ENCODE measurements at places on chromosomes 11 and 22. TPM values are rescaled to one million over a fixed set of nuclear protein-coding genes. Genes with fewer than 3 reads are reported as not detected.

DNA sequence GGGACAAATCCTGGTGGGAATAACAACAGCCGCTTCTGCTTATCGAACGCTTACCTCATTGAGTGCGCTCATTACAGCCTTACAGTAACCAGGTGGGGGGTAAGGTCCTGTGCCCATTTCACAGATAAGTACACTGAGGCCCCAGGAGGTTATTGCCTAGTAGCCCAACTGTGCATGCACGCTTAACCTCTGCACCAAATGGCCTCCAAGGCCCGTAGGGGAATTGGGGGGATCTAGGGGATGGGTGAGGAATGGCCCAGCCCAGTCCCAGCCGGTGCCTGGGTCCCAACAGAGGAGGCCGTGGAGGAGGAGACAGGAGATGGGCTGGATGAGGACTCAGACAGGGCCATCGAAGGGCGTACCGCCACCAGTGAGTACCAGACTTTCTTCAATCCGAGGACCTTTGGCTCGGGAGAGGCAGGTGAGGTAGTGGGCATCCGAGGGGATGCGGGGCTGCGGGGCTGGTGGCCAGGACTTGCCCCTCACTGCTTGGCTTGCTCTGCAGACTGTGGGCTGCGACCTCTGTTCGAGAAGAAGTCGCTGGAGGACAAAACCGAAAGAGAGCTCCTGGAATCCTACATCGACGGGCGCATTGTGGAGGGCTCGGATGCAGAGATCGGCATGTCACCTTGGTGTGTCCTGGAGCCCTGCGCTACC is 7.3 kb downstream of the F2 start:
- no peak for DNase-seq
- no peaks in the 10 kb centered on the region for H3K4me1 ChIP-seq
- H3K4me3 ChIP-seq = no peak overlapping the region
- no peak overlapping the region for H3K27ac ChIP-seq

Gene BAIAP2L2
- total RNA-seq = 0.55 TPM

DNA sequence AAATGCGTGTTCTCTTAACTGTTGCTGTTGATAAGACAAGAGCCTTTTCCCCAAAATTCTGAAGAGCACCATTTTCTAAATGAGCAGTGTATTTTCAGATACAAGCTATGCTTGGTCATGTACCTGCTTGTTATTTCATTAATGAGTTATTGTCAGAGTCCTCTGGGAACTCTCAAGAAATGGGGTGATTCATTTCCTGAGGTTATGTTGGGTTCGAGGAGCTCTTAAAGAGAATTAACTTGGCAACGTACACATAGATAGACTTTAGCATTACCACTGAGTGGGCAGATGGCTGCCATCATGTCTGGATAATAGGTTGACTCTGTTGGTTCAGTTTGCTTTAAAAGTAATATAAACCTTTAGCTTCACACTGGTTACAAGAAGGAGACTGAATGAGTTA is 87.9 kb upstream of the SORL1-AS1 start:
- H3K4me3 ChIP-seq = no peak overlapping the region
- H3K27ac ChIP-seq = no peak overlapping the region
- no peak for DNase-seq
- H3K27me3 ChIP-seq = no peaks in the 10 kb centered on the region
- H3K4me1 ChIP-seq = peaks cover 63% of the 10 kb centered on the region

GRCh38 chr11:11981364-11981763 is 27.1 kb downstream of the DKK3 start:
- no peaks in the 10 kb centered on the region for H3K36me3 ChIP-seq
- no peak for DNase-seq
- H3K4me1 ChIP-seq = no peaks in the 10 kb centered on the region
- no peak overlapping the region for H3K27ac ChIP-seq
- H3K4me3 ChIP-seq = no peak overlapping the region

- H3K27ac ChIP-seq = no peak overlapping the region
- H3K4me1 ChIP-seq = no peaks in the 10 kb centered on the region
- H3K36me3 ChIP-seq = peaks cover 2% of the 10 kb centered on the region
Measured at GRCh38 chr11:115657586-115657985, 153.4 kb upstream of the CADM1 start.

GRCh38 chr11:46334211-46334610 is 13.1 kb upstream of the DGKZ start:
- peaks cover 31% of the 10 kb centered on the region for H3K27me3 ChIP-seq
- peak overlapping the region; percentile 62 for H3K4me3 ChIP-seq
- H3K36me3 ChIP-seq = peaks cover 5% of the 10 kb centered on the region
- H3K27ac ChIP-seq = peak overlapping the region; percentile 39
- H3K4me1 ChIP-seq = peaks cover 79% of the 10 kb centered on the region
- no peak for DNase-seq

DNA sequence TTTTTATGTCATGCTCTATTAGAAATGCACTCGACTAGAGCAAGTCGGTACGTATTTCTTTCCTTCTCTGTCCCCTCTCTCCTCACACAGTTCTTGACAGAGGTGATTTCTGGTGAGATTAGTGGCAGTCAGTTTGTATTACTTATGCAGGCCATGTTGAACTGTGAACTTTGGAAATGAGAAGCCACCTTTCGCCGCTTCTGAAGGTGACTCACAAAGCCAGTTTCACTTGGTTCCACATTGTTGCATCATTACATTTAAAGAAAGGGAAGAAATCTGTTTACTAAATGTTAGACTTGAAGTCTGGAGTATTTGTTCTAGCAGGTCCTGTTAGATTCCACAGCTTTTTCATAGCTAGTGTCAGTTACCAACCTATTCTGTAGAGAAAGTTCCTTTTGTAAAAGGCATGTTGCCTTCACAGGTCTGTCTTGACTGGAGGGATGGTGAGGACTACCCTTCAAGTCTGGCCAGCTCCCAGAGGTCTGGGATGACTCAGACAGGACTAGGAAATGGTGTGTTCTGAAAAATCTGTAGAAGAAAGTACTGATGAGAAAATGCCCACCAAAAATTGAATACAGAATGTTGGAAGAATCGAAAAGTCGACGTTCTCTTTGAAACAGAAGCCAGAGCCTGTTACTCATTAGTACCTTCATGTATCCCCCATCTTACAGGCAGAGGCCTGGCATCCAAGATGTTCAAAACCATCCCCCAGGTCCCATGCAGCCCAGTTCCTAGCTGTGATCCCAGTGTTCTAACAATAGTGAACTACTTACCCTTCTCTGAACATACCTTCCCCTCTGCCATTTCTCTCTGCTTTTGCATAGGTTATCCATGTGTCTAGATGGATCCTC is 181.4 kb downstream of the DBX1 start:
- DNase-seq = no peak
- peaks cover 10% of the 10 kb centered on the region for H3K4me1 ChIP-seq

Gene C11orf87
- total RNA-seq = not detected

DNA sequence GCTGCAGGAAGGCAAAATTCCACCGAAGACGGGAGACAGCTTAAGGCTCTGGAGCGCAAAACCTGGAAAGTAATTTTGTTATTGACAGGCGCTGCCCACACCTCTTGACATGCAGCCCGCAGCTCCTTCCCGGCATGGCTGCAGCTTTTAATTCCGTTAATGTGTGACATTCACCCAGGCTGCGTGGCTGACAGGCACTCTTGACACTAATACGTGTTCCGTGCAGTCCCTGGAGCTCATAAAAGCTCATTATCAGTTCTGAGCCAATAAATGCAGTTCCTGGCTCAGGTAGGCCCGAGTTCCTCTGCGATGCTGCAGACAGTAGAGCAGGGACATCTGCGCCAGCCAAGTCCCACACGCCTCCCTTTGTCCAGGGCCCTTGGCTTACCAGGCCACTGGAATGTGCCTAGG is 34.8 kb downstream of the TSPAN18 start:
- H3K4me3 ChIP-seq = no peak overlapping the region
- no peak overlapping the region for H3K27ac ChIP-seq
- H3K36me3 ChIP-seq = no peaks in the 10 kb centered on the region
- peaks cover 11% of the 10 kb centered on the region for H3K27me3 ChIP-seq
- H3K4me1 ChIP-seq = no peaks in the 10 kb centered on the region

DNA sequence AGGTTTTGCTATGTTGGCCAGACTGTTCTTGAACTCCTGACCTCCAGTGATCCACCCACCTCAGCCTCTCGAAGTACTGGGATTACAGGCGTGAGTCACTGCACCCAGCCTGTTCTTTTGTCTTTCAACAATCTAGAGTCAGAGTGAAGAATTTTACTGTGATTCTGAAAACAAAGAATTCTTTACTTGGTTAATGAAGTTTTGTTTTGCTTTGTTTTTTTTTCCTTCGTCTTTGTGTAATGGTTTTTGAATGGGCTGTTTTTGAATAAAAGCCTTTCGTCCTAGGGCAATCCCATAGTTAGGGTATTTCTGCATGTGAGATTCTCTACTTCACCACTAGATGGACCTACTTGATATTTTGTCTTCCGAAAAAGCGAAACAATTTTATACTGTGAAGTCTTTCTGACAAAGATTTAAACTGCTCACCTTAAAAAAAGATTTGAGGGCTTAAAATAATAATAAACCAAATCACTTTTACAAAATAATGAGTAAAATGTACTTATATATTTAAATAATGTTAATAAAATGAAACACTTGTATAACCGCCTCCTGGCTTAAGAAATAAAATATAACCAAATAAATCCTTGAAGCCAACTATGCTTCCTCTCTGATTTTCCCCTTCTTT is 43.4 kb upstream of the SC5D start:
- H3K27ac ChIP-seq = no peak overlapping the region
- DNase-seq = no peak
- peaks cover 7% of the 10 kb centered on the region for H3K4me1 ChIP-seq
- H3K27me3 ChIP-seq = peaks cover 1% of the 10 kb centered on the region
- no peaks in the 10 kb centered on the region for H3K36me3 ChIP-seq

Data from activated CD4-positive, alpha-beta T cell treated with anti-CD3 and anti-CD28 coated beads, Interleukin-2, amount 10 ng/mL, durations not matched to agents 7 days and 5 days (primary cell).